ENCODE measurements at places on chromosomes 11 and 22. TPM values are rescaled to one million over a fixed set of nuclear protein-coding genes. Genes with fewer than 3 reads are reported as not detected.

GRCh38 chr11:35583126-35583525, 35.1 kb upstream of the FJX1 start:
- DNase-seq, result no peak

DNA sequence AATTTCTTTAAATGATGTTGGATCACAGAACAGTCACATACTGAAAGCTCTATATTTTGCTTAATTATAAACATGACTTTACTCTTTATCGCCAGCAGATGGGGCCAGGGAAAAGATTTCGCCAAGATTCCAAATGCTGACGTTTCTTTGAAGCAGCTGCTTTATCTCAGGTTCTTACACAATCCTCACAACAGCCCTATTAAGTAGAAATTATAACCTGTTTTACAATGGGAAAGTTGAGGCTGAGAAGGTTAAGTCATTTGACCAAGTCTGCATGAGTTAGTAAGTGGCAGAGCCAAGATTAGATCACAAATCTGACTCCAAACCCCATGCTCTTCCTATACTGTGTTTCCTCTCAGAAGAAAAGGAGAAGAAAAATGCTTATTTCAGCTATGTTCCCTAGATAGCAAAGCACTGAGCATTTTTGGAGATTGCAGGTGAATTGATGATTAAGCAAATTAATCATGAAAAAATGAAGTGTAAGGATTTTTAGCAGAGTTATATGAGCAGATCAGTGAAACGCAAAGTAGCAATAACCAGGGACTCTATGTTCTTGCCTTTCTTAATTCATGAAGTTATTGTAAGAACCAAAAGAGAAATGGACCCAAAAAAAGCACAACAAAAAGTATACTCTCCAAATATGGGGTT, 79.0 kb downstream of the AASDHPPT start:
- no peak for DNase-seq

GRCh38 chr11:133560472-133560855, 28.2 kb upstream of the OPCML start:
- DNase-seq, result no peak

GRCh38 chr22:47616396-47617020, 854.1 kb downstream of the TBC1D22A start:
- no peak for DNase-seq

GRCh38 chr22:25369041-25369440, 149.6 kb downstream of the CRYBB2 start:
- no peak for DNase-seq

- no peak for DNase-seq
Measured at GRCh38 chr22:22386602-22387385, 121.7 kb downstream of the ZNF280B start.

- DNase-seq, result no peak
Measured at GRCh38 chr11:6351782-6352382, 31.6 kb upstream of the CAVIN3 start.

DNA sequence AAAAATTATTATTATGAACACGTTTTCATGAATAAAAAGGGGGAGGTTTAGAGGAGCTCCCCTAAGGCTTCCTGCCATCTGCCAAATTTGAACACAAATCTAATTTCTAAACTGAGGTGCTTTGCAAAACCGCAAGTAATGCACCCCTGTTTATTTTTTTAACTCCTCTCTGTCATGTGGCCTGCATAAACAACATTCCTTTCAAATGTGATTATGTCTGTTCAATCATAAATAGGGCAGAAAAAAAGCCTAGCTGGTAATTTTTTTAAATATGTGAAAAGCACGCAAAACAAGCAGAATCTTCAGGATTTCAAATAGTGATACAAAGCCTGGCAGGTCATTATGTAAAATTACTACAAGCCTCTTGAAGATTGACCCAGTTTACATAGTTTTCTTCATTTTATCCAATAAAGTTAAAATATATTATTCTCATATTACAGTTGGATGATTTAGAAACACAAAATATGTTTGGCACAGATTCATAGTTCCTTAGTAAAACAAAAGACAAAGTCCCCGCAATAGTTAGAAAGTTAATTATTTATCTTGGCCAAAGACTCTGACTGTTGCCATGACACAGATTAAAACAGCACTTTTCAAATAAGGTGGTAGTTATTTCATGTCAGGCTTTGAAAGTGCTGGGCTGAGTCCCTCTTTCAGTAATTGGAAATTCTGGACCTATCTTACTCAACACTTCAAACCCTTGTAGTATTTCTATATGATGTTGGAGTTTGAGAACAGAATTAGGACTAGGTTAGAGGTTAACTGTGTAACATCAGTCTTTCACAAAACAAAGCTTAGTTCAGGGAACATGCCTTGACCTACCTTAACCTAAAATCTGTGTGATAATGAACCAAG, 200.3 kb upstream of the MPPED2 start:
- no peak for DNase-seq

DNA sequence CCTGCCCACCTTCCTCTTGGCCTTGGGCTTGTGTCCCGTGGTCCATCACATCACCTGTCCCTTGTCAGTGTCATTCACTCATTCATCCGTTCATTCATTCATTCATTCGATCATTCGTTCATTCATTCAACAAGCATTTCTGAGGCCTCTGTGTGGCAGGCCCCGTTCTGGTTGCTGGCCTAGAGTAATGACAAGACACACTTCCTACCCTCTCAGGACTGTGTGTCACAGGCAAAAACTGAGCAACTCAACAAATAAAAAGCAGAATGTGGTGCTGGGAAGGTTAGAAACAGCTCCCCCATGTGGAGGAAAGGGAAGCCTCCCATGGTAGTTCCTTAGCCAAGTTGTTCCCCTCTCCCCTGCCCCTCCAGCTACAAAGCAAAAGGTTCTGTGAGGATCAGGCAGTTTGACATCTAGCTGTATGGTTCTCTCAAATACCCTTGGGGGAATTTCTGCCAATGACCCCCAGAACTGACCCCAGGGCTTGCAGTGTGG, 1.6 kb upstream of the OMP start:
- DNase-seq, result no peak

GRCh38 chr11:27471589-27472397, 797 bp downstream of the LGR4 start:
- peak; percentile 54 for DNase-seq

GRCh38 chr22:24379536-24379935, 47.9 kb upstream of the ADORA2A start:
- DNase-seq, result no peak

DNA sequence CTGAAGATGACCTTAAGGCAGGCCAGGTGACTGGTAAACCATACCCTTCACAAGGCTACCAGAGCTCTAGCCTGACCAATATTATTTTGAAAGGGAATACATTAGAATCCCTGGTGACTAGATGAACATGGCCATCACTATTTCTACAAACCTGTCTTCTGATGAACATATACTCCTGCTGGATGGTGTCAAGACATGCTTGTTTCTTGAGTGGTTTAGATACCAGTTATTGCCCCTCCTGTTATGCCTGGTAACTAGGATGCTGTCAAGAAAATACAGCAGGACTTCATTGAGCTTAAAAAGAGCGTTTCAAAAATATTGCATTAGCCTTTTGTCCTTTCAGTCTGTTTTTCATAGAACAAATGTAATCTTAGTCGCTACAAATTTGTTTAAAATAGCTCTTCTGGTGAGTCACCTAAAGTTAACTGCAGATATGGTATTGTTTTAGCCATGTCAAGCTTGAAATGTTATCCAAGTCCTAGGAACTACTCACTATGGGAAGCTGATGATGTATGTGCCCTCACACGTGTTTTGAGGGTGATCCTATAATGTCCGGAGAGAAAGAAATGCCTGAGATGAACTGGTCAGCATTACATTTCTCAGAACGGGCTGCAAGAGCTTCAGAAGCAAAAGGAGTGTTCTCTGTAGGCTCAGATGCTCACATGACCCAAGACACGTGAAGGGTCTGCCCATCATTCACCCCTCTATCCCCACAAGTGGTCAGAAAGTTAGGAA, 20.6 kb downstream of the ADM start:
- DNase-seq, result no peak

- DNase-seq, result no peak
Measured at GRCh38 chr11:16831316-16832192, 93.1 kb downstream of the C11orf58 start.

DNA sequence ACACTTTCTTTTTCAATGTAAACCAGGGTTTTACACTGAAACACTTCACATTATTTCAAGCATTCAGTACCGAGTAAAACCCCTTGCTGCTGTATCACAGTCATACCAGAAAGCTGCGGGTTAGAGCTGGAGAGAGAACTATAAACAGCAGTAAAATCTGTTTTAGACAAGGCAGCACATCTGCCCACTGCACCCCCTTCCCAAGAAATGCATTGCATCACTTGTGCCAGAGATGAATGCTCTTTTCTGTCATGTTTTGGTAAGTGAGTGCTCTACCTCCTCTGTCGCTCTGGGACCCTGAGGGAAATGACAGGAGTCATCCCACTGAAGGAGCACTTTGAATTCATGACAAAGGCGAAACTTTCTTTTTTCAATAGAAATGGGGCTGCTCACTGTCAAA, 107.2 kb downstream of the MAML2 start:
- DNase-seq, result no peak

DNA sequence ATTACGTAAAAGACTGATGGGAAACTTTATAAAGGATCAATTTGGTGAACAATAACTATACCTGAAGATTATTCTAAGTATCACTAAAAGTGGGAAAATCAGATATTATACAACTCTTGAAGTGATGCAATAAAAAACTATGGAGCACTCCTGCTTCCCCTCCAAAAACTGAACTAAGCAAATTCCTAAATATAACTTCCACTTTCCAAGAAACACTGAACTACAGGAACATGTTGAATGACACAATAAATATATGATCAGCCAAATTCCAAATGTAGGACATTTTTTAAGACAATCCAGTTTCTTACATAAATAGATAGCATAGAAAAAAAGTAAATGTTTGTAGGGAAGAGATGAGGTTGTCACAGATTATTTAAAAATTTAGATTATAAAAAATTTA, 102.1 kb upstream of the APOA1 start:
- DNase-seq, result no peak

GRCh38 chr11:130435671-130436070, 7.3 kb upstream of the ADAMTS8 start:
- no peak for DNase-seq

DNA sequence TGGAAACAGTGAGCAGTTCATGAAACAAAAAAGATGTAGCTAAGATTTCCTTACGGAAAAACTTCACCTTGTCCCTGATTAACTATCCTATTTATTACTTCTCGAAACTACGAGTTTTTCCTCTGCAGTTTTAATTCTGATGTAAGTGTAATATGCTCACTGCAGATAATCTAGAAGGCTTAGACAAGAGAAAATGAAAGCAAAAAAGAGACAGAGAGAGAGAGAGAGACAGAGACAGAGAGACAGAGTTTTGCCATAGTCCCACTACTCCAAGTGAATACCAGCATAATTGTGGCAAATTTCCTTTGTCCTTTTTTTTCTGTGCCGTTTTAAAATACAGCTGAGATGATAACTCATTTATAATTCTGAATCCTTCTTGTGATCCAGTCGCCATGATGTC, 24.8 kb downstream of the FSHB start:
- no peak for DNase-seq

DNA sequence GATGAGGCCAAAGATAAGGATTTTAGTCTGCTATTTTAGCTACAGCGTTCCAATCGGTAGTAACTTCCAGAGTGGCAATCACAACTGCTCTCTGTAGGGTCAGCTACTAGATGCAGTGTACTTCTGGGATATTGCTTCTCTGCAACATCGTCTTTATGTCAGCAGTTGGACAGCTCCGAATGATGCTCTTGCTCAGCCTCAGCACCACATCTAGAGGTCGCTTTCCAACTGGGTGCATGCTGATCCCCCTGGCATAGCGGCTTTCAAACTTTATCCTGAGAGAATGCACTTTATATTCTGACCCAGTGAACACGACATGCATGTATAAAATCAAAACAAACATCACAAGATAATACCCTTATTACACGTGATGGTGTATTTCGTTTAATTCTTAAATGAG, 219.6 kb downstream of the C11orf87 start:
- DNase-seq, result no peak

GRCh38 chr11:31870609-31871309, 59.6 kb upstream of the PAX6 start:
- no peak for DNase-seq

DNA sequence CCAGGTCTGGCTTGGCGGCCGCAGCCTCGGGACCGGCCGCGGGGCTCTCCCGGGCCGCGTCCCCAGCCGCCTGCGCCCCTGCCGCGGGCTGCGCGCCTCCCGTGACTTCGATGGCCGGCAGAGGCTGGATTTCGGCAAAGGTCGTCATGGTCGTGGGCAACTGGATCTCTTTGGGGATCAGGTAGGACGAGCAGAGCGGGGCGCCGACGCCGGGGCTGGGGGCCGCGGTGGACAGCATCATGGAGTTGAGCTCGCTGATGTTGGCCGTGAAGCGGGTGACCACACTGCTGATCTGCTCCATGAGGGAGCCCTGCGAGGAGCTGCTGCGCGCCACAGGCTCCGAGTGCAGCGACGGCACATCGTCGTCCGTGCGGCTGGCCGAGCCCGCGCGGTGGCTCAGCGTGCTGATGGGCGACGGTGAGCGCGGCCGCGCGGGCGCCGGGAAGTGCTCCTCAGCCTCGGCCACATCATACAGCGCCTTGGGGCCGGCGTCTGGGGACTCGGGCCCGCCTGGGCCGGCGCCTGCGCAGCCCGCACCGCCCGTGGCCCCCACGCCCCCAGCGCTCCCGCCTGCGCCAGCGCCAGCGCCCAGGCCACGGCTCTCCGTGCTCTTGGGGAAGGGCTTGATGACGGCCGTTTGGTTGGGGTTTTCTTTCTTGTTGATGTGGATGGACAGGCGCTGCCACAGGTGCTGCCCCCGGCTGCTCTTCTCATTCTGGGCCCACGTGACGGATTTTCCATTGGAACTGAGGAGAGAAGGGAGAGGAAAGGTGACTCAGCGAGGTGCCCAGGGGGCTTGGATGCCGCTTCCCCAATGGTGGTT, 171.4 kb upstream of the CTSC start:
- DNase-seq, result no peak

DNA sequence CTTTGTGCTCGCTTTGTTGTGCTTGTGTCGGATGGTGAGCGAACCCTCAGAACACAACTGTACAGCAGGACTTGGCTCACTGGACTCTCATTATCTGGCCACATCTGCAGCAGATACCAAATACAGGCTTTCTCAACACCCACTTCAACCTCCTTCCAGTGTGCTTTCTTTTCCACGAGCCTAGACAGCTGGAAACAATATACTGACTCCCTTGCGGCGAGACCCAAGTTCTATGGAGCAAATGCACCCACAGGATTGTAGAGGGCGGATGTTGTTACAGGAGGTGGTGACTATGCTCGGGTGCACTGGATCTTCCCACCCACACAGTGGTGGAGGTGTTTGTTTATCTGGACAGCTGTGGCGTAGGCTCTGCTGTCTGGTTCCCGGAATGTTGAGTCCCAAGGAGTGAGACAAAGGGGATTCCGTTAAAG, 204.3 kb downstream of the TENM4 start:
- peak; percentile 41 for DNase-seq

The DCHS1 gene
- polyA plus RNA-seq, result 3.6 TPM

The C11orf97 gene
- polyA plus RNA-seq, result not detected

The SLC17A6 gene
- polyA plus RNA-seq, result not detected

The MUC5AC gene
- polyA plus RNA-seq, result not detected

The GAS2L1 gene
- polyA plus RNA-seq, result 48.3 TPM

The PRR33 gene
- polyA plus RNA-seq, result 4.6 TPM

The CLCF1 gene
- 17.1 TPM for polyA plus RNA-seq

The TMEM109 gene
- 71.8 TPM for polyA plus RNA-seq

The ADORA2A gene
- 5.5 TPM for polyA plus RNA-seq

The MLC1 gene
- polyA plus RNA-seq, result 0.03 TPM
